ENCODE measurements at places on chromosomes 2 and 18. TPM values are rescaled to one million over a fixed set of nuclear protein-coding genes. Genes with fewer than 3 reads are reported as not detected.

GRCh38 chr2:47174733-47175361 is 19.7 kb upstream of the STPG4 start:
- DNase-seq: no peak

- no peak for DNase-seq
Observed at GRCh38 chr18:13568443-13569392, 157.6 kb downstream of the FAM210A start.

- DNase-seq: peak; percentile 70
Observed at GRCh38 chr2:205858881-205859441, 176.7 kb downstream of the NRP2 start.

DNA sequence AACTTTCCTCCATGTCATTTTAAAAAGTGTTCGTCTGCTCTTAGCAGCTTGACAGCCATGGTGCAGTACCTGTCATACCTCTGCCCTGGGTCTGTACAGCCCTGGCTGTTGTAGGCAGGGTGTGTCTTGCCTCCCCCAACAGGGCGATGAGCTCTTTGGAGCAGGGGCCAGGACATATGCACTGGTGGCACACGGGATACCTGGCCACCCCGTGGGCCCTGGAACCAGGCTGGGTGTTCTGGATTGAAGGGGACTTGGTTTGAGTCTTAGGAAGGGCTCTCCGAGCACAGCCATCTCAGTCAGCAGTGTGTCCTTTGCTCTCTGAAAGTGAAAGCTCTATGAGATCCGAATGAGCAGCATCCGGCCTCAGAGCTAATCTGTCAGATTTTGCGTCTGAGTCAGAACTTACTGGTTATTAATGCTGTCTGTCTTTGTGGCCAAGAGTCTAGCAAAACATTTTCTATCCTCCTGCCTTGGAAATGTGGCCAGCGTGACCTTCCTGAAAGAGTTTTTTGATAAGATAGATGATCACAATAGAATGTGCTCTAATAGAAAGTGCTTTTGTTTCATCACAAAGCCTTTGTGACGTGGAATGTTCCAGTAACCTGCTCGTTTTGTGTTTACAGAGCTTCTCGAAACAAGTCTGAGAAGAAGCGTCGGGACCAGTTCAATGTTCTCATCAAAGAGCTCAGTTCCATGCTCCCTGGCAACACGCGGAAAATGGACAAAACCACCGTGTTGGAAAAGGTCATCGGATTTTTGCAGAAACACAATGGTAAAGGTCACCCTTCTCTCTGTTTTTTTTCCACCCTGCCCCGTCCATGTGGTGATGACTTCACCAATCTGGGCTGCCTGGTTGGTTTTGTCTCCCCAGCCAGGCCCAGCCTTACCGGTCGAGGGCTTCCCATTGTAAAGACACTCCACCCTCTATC is 77.3 kb upstream of the RPL31 start:
- no peak for DNase-seq

The SERPINB3 gene
- total RNA-seq: not detected

The DIPK1C gene
- 4.6 TPM for total RNA-seq

Measured in Right ventricle myocardium inferior (tissue), 1 donor.